ENCODE measurements at places on chromosomes 16 and 17.

GRCh38 chr17:81148986-81149533 lies 16.2 kb upstream of the PVALEF start:
- no peak for DNase-seq

DNA sequence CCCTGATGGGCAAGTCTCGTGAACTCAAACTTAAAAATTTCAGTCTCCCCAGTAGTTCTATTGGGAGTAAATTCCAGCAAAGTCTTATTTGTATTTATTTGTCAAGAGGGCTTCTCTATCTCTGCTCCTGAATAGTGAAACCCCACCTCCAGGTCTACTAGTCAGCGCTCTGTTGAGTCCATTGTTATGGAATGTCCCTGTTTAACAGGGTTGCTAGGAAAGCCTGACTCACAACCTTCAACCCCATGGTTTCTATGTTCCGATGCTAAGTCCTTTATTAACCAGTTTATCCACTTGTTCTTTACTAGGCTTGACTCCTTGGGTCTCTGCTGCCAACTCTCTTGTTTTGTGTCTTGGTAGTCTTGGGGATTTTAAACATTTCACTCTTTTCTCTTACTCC lies 250.7 kb upstream of the MYOCD start:
- DNase-seq = no peak

GRCh38 chr17:6857336-6857735 lies 25.8 kb upstream of the TEKT1 start:
- DNase-seq = no peak

DNA sequence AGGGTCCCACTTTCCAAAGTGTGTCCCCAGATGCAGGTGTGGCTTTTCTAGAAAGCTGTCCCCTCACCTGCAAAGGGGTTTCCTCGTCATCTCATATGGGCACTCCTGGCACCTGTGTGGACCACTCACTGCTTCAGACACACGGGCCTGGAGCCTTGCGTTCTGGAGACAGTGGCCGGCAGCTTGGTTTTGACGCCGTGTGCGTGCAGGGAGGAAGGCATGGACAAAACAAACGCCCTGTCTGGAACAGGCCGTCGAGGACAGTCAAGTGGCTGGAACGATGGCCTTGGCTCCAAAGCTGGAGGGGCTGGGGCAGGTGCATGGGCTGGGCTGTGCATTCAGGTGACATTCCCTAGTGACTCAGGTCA lies 13.0 kb upstream of the C16orf95 start:
- no peak for DNase-seq

- DNase-seq = no peak
Measured at GRCh38 chr17:73364155-73364522, 52.3 kb upstream of the CDC42EP4 start.

DNA sequence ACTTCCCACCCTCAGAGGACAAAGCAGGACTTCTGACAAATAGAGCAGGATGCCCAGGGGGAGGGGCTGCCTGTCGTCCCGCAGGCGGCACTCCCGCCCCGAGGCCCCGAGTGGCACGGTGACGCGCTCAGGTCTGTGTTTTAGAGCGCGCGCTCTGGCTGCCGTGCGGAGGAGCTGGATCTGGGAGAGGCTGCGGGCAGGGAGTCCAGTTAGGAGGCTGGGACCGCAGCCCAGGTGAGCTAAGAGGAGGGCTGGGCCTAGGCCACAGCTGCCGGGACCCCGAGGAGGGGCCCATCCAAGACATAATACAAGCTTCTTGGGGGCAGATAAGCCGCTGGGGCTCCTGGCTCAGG lies 6.4 kb downstream of the DOC2A start:
- no peak for DNase-seq

GRCh38 chr17:17987901-17988300 lies 15.2 kb downstream of the DRC3 start:
- DNase-seq = no peak

GRCh38 chr17:28878981-28879380 lies 18.6 kb downstream of the FLOT2 start:
- no peak for DNase-seq

- DNase-seq = no peak
Measured at GRCh38 chr16:27452569-27453493, 50.9 kb downstream of the IL21R start.

DNA sequence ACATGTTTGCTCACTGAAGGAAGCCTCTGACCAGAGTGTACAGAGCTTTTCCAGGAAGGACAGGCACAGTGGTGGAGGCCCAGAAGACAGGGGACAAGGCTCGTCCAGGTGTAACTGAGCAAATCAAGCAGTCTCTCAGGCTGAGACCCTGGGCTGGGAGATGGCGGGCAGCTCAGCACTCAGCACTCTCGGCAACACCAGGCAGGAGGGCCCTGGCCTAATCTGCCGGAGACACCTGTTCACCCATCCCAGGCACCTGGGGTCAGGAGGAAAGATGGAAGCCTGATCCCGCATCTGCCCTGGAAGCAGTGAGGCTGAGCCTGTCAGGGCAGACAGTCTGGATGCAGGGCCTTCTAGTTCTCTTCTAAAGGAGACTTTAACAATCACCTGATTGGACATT lies 4.8 kb downstream of the RASL10B start:
- DNase-seq = no peak

GRCh38 chr16:1936945-1937479 lies 6.0 kb downstream of the MSRB1 start:
- no peak for DNase-seq

DNA sequence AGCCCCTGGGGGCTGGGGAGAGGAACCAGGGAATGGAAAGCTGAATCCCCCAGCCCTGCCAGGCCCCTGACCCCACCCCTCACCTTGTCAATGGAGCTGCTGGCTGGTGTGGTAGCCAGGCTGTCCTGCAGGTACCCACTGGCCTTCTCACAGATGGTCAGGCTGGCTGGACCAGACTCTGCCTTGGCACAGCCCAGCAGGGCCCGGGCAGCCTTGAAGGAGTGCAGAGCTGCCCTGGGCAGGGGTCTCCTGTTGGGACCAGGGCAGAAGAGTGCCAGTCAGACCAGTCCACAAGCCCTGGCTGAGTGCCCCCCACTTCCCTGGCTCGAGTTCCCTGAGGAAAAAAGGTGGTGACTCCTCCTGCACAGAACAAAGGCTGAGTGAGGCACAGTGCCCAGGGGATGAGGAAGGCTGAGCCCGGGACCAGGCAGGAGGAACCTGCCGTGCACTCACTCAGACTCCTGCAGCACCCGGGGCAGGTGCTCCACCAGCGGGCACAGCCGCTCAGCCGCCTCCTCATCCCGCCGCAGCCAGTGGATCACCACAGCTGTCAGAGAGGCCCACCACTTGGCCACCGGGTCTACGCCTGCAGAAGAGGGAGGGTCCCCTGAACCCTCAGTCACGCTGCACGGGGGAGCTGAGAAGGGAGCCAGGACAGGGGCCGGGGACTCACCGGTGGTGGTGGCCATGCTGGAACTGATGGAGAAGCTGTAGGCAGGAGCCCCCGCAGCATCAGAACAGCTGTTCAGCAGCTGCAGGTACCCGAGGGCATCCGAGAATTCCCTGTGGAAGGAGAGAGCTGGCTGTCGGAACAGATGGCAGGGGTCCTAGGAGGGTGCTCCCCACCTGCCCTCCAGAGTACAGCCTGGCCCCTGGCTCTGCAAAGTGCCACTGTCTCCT lies 22.4 kb downstream of the SREBF1 start:
- DNase-seq = no peak

DNA sequence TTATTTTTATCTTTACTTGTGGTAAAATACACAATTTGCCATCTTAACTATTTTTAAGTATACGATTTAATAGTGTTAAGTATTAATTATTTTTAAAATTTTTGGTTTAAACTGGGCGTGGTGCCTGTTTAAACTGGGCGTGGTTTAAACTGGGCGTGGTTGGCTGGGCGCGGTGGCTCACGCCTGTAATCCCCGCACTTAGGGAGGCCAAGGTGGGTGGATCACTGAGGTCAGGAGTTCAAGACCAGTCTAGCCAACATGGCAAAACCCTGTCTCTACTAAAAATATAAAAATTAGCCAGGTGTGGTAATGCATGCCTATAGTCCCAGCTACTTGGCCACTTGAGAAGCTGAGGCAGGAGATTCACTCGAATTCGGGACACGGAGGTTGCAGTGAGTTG lies 4.0 kb upstream of the CCDC43 start:
- DNase-seq = no peak

DNA sequence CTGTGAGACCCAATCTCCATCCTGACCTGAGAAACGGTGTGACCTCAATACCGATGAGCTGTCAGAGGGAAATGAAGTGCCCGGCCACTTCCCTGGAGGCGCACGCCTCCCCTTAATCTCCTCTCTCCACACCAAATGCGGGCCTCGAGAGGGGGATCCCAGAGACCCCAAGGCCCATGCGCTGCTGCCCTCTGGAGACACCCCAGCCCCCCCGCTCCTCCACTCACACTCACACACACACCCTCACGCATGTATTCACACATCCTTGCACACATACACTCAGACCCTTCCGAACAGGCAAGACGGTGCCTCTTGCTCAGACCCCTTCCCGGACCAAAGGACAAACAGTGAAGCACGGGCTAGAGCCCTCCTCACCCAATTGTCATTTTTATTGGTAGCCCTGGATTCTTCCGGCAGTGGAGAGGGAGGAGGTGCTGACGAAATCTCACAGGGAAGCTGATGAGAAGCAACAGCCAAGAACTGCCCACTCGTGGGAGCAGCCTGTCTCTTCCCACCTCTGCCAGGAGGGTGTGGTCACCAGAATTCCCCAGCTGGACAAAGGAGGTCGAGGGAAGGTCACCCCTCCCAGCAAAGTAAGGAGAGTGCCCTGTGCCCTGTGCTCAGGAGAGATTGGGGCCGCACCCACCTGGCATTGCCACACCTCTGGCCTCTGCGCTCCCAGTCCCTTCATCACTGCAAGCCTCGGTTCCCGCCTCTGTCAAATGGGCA lies 136.0 kb upstream of the TNRC6C start:
- DNase-seq = no peak

- DNase-seq = no peak
Measured at GRCh38 chr17:13582776-13583547, 18.8 kb downstream of the HS3ST3A1 start.

DNA sequence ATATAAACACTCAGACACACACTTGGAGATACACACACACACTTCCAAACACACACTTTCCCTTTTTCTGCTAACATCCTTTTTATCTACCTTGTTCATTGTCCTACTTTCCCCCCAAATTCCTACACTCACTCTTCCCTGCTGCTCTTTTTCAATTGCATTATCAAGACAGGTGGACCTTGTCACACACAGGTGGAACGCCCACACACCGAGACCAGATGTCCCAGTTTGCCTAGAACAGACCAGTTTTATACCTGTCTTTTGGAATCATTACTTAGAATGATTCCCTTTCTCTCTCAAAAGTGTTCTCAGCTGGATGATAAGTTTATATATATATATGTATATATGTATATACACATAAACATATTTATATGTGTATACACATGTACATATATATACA lies 50.7 kb upstream of the ARHGAP44 start:
- no peak for DNase-seq

- DNase-seq = no peak
Measured at GRCh38 chr17:72422505-72423285, 301.9 kb downstream of the SOX9 start.

- DNase-seq = no peak
Measured at GRCh38 chr17:15945527-15946191, 729 bp downstream of the ADORA2B start.

DNA sequence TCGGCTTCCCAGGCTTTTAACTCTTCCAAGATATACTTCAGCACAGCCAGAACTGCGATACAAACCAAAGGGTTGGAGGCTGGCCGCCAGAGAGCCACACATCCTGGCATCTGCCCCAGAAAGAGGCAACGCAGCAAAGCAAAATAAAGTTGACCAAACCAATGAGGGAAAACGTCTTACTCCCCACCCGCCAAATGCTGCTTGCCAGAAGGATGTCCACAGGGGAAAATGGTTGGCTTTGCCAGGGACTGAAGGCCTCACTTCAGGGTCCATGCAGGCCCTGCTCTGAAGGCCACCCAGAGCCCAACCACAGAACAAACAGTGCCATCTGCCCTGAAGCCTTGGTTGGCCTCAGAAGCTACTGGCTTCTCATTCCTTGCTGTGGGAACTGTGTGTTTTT lies 15.0 kb downstream of the CACNG1 start:
- no peak for DNase-seq

- DNase-seq = no peak
Measured at GRCh38 chr17:9050801-9051401, 29.6 kb downstream of the NTN1 start.

DNA sequence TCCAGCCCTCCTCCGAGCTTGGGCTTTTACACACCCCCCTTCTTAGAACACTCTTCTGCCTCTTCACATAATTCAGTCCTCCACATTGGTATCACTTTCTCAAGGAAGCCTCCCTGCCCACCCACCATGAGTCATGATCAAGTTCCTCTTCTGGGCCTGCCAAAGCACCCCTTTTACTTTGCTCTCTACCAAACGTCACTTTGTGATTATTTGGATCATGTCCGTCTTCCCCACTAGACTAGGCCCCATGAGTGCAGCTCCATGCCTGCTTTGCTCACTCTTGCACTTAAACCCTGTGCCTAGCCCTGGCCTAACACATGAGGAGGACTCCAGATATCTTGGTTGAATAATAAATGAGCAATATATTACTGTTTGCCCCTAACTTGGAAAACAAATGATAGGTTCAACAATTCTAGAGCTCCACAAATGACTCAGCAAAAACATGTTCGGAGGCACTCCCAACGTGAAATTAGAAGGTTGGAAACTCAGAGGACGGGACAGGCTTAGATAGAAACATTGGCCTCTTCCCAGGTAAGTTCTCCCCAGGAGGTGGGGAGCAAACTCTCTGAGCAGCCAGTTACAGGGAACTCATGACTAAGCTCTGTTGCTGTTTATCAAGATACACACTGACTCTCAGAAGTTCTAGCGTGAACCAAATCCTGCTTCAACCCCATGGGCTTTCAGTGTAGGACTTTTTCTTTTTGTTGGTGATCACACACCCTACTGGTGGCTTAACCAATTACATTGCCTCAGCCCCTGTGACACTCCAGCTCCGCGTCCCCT lies 28.3 kb downstream of the G6PC1 start:
- no peak for DNase-seq

DNA sequence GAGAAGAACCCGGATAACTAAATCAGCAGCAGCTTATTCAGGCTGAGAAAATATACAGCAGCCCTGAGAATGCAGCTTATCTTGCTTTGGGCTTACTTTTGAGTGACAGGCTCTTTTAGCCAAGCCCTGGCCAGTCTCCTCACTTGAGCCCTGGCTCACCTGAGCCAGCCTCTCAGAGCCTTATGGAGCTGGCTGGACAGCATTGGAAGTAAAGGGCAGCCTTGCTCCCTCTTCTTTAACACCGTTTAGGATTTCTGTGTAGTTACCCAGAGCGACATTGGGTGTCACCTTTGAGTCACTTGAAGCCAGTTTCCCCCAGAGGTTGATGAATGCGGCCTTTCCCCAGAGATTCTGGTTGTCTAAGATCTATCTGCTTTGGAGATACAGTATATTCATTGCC lies 7.7 kb upstream of the NPIPB2 start:
- DNase-seq = no peak

- DNase-seq = no peak
Measured at GRCh38 chr17:18246880-18247612, 11.5 kb downstream of the FLII start.

- DNase-seq = no peak
Measured at GRCh38 chr17:1413281-1413791, 13.3 kb upstream of the YWHAE start.

Data from stimulated activated CD8-positive, alpha-beta memory T cell treated with anti-CD3 and anti-CD28 coated beads, Interleukin-7, amount 100 ng/mL, for 1 hour (primary cell).